ENCODE measurements at places on chromosomes 16 and 17.

DNA sequence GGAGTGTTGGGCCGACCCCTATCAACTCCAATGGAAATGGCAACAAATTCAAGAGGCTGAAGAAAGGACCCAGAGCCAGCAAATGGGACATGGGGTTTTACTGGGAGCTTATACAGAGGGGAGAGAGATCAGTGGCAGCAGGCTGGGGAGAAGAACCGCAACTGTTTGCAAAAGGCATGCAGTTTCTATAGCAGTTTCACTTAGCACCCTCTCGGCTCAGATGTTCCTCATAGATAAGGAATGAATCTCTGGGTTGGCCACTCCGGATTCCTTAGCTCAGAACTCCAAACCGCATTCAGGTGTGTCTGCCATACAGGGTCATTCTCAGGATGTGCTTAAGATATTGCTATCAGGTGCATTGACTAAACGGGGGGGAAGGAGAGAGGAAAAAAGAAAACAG, 71.1 kb upstream of the RPL38 start:
- no peak for DNase-seq

GRCh38 chr17:67385122-67385988, 8.3 kb downstream of the PITPNC1 start:
- DNase-seq, result no peak

- DNase-seq, result no peak
Observed at GRCh38 chr16:88478889-88479792, 26.1 kb downstream of the ZFPM1 start.

GRCh38 chr16:1420111-1420539, 422 bp downstream of the UQCC4 start:
- DNase-seq, result no peak

DNA sequence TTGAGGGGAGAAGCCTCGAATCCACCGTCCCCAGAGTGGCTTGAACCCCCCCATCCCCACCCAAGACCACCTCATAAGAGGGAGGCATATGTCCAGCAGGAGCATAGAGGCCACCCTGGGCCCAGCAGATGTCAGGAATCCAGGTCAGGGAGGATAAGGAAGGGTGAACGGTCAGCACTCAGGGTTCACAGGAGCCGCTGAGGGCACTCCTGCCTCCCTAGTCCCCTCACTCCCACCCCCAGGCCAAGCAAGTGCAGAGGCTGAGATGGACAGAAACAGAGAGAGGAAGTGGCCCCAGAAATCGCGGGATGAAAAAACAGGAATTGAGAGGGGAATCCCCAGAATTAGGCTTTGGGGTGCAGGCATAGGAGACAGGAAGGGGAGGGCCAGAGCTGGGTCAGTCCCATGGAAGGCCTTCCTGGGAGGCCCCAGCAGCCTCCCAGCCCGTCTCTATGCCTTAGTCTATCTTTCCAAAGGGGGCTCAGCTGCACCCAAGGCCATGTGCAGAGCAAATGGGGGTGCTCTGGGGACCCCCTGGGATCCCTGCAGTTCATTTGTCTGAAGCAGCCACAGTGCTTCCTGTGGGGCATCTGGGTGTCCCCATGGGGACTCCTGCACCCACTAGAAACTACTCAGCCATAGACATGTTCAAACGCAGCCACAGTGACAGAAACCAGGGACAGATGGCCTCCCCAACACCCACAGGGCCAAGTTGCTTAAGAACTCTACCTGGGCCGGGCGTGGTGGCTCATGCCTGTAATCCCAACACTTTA, 1.7 kb downstream of the CMTM3 start:
- no peak for DNase-seq

DNA sequence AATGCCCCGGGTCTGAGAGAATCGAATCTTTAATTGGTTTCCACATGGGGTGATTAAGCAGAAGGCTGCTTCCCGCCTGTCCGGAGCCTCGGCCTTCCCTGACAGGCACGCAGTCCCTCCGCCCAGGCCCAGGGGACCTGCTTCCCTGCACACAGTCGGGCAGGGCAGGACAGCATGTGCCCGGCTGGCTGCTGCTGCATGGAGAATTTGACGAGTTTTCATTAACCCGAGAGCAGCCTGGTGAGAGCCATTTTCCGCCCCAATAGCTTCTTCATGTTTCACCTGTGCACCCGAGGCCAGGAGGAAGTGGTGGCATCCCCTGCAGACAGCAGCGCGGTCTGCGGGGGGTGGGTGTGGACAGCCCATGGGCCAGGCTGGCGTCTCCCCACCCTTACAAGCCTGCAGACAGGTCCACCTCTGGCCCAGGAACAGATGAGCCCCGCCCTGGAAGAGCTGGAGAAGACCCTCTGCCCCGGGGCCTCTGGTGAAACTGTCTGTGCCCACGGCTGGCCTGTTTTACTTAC, 67.0 kb downstream of the KLHDC4 start:
- DNase-seq, result no peak

DNA sequence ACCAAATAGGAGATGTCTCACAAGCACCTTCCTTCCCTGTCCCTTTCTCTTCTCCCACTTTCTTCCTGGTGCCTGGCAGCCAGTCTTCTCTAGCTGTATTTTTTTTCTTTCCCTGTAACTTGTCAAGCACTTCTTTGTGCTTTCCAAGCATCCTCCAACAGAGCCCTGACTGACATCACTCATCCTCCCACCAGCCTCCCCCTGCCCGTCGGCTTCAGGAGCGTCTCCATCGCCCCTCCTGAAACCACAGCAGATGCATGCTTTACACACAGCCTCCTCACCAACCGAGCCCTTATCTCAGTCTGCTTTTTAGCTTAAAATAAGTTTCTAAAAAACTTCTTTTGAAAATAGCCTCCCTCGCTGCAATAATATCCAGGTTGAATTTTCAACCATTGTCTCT, 268.7 kb upstream of the CDH5 start:
- no peak for DNase-seq

DNA sequence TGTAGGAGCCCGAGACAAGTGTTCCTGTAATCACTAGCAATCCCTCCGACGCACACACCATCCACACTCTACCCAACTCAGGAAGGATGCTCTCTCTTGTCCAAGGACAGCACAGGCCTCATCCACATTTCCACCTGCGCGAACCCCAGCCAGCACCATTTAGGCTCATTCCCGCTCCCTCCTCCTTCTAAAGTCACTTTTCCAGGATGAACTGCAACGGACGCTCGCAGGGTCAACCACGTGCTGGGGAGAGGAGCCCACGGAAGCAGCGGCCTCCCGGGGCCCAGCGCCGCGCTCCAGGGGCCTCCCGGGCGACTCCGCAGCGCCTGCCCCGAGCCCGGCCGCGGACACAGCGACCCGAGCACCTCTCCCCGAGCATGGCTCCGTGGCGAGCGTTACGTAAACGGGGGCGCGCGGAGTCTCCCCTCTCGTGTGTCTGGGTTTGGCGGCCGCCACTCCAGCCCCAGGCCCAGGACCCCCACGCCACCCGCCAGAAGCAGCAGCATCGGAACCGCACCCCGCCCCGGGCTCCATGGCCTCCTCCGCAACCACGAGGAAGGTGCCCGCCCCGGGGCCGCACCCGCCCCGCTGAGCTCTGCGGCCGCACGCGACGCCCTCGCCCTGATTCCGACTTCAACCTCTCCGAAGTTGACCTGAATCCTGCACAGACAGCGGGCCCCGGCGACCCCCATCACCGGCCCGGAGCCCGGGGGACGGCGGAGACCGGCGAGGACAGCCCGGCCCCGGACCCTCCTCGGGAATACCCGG, 668 bp downstream of the USP36 start:
- DNase-seq, result peak; percentile 23

GRCh38 chr17:69876757-69877156, 198.3 kb upstream of the KCNJ16 start:
- DNase-seq, result no peak

DNA sequence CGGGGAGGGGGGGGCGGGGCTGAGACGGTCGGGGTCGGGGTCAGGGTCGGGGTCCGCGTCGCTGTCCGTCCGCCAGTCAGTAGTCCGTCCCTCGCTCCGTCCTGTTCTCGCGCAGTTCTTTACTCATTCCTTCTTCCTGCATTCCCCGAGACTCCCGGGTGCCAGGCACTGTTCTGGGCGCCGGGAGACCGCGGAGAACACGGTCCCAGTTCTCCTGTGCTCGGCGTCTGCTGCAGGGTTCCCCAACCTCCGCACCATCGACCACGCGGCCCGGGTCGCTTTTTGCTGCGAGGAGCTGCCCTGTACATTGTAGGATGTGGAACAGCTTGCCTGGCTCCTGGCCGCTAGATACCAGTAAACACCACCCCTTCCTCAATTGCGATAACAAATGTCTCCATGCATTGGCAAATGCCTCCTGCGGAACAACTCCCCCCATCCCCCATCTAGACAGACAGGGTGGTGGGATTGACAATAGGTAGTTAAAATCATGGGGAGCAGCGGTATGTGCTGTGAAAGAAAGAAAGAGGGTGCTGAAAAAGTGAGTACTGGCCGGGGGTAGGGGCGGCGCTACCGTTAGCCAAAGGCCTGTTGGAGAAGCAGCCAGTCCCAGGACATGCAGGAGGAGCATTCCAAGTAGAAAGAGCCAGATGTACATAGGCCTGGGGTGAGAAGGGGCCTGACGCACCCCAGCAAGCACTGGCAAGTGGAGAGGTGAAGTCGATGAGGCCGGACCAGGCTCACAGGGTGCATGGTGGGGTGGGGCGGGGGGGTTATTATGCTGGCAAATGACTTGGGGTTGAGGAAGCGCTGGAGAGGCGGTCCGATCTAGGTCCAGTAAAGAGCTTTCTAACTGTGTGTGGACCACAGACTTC, 631 bp downstream of the TRAF7 start:
- peak; percentile 85 for DNase-seq

GRCh38 chr16:24537474-24538337, 1.7 kb upstream of the RBBP6 start:
- DNase-seq, result no peak

DNA sequence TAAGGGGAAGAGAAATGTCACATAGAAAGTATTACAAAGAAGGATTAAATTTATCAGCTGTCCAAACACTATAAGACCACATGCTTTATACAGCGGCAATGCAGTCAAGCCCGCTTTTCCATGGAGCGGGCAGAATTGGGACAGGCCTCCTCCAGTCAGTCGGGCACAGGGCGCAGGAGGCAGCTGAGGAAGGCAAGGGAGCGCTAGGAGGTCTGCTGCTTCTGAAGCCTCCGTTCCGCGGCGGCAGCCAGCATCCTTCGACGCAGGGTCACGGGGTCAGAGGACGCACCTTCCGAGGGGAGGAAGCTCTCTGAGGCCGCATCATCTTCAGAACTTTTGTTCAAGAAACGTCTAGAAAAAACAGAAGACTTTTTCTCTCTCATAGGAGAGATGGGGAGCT, 62.6 kb downstream of the AMFR start:
- no peak for DNase-seq

GRCh38 chr17:4332296-4332970, 34.0 kb downstream of the UBE2G1 start:
- no peak for DNase-seq

DNA sequence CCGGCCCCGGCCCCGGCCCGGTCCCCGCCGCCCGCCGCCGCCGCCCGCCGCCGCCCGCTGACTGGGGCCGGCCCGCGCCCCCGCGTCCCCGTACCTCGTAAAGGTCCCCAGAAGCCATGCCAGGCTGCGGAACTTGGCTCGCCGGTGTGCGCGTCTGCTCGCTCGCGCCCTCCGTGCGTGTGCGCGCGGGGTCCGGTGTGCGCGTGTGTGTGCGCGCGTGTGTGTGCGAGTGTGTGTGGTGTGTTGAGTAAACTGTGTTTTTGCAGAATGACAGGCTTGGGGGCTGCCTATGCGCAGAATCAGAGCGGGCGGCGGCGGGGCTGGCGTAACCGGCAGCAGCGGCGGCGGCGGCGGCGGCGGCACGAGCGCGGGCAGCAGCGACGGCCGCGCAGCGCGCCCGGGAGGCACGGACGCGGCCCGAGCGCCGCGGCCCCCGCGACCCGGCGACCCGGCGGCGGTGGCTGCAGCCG, 307 bp downstream of the CDYL2 start:
- peak; percentile 41 for DNase-seq

DNA sequence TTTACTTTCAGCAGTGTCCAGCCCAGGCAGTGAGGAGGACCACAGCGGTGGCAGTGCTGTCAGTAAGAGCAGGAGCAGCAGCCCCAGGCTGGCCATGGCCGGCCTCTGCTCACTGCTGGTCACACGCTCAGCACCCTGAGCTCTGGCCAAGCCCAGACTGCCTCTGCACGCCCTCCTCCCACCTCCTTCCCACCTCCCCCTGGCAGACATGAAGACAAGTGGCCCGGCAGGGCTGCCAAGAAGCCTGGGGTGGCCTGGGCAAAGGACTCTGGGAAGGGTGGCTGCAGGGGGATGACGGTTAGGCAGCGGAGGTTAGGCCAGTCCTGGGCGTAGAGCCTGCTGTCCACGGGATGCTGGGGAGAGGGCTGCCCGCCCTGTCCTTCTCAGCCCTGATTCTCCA, at the start of gene C16orf89:
Gene C16orf89, minus strand, starts transcription at position 144 of the 400 bp plus-strand sequence. Its CDS starts 48 bp downstream, at position 96.
- DNase-seq, result peak; percentile 22

DNA sequence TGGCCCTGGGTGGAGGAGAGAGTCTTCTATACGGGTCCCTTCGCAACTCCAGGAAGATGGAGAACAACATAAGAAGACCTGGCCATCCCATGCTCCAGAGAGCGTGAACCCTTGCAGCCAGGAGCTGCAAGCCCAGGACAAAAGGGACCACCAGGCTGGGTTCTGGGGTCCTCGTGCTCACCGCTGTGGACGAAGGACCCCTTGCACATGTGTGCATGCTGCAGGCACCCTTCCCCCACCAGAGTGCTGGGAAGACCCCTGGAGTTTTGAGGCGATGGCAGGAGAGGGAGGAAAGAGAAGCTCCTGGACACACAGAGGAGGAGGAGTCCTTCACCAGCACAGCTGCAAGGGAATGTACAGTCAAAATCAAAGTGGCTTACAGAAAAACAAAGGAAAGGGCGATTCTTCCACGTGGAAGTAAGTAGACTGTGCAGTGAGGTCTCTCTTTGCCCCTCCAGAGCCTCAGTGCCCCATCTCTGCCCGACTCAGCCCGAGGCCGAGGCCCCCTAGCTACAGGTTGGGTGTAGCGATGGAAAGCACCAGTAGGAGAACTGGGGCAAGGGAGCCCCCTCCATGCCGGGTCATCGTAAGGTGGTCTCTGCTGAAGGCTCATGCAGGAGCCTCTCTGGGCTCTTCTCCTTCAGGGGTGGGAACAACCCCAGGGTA, 51.3 kb downstream of the PIMREG start:
- no peak for DNase-seq

DNA sequence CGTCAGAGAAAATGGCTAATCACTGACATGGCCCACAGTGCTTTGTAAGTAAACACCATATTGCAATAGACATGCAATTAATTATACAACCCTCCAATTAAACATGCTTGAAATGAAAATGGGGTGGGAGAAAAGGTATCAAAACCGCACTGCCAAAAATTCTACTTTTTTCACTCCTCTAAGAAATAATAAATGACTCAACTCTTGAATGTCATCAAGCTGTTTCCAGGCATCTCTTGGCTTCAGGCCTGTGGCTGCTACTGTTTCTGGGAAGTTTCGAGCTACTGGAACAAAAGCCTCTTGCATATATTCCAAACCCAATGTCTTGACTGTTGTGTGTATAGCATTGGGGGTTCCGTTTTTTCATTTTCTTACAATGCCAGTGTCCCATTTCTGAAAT, 412.6 kb downstream of the RBFOX1 start:
- DNase-seq, result no peak

GRCh38 chr16:85754413-85754812, 3.5 kb upstream of the C16orf74 start:
- DNase-seq, result no peak
